ENCODE measurements at places on chromosomes 4 and X.

- no peak for DNase-seq
Measured at GRCh38 chrX:4358577-4358976, 645.1 kb upstream of the PRKX start.

DNA sequence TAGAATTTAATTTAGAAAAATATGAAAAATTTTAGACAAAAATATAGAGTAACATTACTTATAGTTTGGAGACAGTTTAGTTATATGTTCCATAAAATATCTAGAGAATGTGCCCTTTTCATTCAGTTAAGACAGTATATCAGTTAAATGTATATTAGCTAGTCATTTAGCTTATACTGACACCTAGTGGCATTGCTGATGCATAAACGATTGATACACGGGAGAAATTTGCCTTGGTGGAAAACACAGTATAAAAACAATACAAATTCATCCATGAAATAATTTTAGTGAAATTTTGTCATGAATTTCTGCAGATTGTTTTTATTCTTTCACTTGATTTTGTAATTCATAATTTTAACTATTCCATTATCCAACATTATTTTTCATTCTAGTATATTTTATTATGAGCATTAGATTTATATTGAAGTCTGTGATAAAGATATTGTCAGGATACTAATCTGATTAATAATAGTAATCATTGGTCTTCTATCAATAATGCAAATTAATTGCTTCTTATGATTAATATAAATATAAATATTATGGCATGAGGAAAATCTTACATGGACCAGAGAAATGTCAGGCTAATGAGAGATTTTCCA is 219.0 kb downstream of the TLL1 start:
- no peak for DNase-seq

DNA sequence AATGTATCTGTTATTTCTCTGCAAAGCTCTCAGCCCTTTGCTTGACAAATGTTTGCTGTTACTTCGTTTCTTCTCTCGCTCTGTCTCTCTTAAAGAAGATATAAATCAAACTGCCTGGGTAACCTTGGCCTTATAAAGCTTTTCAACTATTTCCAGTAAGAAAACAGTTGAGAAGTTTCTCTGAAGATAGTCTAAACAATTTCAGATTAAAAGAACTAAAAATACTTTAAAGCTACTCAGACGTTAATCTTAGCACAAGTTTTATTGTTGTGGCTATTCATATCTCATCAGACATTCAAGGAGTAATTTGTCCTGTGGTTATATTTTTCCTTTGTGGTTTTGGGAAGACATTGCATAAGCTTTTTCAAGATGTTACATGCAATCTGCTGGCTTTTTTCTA is 22.6 kb downstream of the HOPX start:
- DNase-seq = no peak

- DNase-seq = no peak
Measured at GRCh38 chr4:81445196-81445595, 26.5 kb downstream of the RASGEF1B start.

- DNase-seq = no peak
Measured at GRCh38 chr4:80713409-80713808, 317.1 kb upstream of the BMP3 start.

GRCh38 chr4:44256414-44256813 is 192.2 kb downstream of the KCTD8 start:
- DNase-seq = no peak

- no peak for DNase-seq
Measured at GRCh38 chrX:151458824-151459223, 61.8 kb downstream of the VMA21 start.

DNA sequence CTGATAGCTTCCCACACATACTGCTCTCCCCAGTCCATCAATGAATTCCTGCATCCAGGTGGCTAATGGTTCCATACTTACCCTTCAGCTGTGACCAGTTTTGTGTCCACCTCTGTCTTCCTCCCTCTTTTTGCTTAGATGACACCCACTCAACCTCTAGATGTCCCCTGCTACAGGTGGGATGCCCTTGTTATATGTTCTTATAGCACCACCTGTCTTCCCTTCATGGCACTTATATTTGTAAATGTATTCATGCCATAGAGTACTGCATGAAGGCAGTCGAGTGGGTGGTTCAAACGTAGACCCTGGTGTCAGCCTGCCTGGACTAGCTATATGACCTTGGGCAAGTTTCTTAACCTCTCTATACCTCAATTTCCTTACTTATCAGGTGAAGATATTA is 6.5 kb upstream of the USP46 start:
- no peak for DNase-seq

GRCh38 chr4:155724731-155725130 is 34.1 kb upstream of the GUCY1B1 start:
- DNase-seq = no peak

GRCh38 chrX:119676949-119677653 is 15.9 kb downstream of the SEPTIN6 start:
- DNase-seq = no peak

DNA sequence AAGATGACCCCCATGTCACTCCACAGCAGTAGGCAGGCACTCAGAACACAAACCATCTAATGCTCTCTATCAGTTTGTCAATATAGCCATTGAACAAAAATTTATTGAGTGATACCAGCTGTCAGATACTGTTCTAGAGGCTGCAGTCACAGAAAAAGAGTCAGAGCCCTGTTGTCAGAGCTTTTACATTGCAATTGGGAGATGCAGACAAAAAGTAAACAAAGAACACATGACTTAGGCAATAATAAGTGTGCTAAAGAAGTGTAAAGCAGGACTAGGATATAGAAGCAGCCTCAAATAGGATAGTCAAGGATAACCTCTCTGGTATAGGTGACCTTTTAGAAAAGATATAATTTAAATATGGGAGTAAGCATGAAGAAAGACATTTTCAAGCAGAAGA is 8.9 kb downstream of the HTN1 start:
- DNase-seq = no peak

- no peak for DNase-seq
Measured at GRCh38 chr4:184268584-184269160, 51.0 kb upstream of the ENPP6 start.

- DNase-seq = no peak
Measured at GRCh38 chr4:145709843-145710242, 29.9 kb downstream of the C4orf51 start.

- no peak for DNase-seq
Measured at GRCh38 chr4:156718226-156718625, 253.4 kb downstream of the PDGFC start.

GRCh38 chr4:14299166-14299565 is 671.6 kb upstream of the BOD1L1 start:
- no peak for DNase-seq

- no peak for DNase-seq
Measured at GRCh38 chrX:27997622-27998021, 16.4 kb upstream of the DCAF8L1 start.

GRCh38 chr4:52883707-52884669 is 21.9 kb downstream of the RASL11B start:
- DNase-seq = no peak

DNA sequence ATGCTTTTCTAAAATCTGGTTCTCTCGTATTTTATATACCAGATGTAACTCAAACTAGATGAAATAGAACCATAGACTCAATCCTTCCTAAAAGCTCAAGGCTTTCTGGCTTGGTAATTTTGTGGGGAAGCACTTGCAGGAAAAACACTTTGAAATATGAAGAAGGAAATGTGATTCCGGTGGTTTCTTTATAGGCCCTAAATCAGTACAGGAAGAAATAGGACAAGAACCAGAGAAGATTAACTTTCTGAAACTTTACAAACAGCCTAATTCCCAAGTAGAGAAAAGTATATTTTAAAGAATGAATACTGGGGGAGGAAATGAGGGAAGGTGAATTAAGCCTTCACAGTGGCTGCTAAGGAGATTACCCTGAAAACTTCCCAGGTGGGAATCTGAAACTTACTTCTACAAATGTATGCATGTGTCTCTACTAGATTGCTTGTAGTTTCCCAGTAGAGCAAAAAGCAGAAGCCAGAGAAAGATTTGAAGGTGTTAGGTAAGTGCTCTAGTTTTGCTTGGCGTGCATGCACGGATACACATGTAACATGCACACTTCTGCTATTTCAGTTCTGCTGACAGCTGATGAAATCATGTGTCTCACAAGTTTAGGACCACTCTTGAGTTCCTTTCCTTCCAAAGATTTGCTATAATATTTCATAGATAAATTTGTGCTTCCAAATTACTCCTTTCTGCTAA is 92.1 kb downstream of the AFF1 start:
- DNase-seq = no peak

DNA sequence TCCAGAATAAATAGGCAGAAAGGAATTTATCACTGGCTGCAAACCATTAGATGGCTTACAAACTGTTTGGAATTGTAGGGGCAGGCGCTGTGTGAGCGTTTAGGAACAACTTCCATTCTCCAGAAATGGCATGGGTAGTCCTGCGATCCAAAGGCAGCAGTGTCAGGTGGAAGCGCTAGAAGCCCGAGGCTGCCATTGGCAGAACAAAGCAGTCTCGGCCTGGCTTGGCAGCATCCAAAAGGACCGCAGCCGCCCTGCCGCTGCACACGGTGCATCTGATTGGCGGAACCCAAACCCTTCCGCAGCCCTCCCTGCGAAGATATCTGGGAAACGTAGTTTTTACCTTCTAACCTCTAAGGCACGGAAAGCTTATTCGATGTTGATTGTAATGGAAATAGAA is 23.6 kb upstream of the YTHDC1 start:
- peak; percentile 53 for DNase-seq

- DNase-seq = no peak
Measured at GRCh38 chr4:104907074-104907649, 239.5 kb upstream of the TET2 start.

DNA sequence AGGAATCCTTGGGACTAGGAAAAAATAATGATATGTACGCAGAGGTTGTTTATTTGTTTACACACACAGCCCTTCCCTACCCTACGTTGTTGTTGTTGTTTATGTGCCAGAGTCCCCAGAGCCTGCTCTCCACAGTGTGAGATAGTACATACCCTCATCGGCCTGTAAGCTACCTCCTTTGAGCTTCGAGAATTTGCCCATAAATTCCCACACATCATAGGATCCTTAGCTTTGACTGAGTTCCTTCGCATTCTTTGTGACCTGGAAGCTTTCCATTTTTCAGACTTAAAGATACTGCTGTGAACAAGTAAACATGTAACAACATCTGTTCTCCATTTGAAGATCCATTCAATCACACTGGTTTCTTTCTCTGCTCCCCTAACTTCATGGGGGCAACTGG is 114.5 kb downstream of the IRF2 start:
- DNase-seq = no peak

DNA sequence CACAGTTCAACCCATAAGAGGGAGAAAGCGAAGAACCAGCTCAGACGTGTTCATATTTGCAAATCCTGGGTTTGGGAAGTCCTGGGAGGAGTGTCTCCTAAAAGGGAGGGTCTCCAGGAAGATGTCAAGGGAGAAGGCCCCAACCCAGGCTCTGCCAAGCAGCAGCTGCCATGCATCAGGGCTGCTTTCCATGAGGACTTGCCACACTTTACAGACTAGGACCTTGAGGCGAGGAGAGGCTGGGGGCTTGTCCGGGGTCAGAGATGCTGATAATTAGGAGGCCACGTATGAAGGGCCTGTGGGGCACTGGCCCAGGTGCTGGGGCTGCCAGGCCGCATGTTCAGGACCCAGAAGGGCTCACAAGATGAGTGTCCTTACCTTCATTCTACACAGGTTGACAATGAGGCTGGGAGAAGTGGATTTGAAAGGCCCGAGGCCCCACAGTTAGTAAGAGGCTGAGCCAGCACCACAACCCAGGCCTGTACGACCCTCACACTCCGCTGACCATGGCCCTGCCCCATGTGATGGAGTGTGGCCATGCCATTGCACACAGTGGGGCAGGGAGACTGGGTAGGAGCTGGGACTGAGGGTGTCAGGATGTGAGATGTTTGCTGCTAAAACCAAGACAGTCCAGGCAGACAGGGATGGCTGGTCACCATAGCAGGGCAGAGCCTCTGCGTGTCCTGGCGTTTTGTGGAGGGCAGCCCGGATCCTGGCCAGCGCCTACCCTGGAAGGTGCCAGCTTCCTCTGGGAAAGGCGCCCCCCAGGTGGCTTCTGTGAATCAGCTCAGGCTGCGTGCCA is 94.8 kb downstream of the PSAPL1 start:
- DNase-seq = no peak

DNA sequence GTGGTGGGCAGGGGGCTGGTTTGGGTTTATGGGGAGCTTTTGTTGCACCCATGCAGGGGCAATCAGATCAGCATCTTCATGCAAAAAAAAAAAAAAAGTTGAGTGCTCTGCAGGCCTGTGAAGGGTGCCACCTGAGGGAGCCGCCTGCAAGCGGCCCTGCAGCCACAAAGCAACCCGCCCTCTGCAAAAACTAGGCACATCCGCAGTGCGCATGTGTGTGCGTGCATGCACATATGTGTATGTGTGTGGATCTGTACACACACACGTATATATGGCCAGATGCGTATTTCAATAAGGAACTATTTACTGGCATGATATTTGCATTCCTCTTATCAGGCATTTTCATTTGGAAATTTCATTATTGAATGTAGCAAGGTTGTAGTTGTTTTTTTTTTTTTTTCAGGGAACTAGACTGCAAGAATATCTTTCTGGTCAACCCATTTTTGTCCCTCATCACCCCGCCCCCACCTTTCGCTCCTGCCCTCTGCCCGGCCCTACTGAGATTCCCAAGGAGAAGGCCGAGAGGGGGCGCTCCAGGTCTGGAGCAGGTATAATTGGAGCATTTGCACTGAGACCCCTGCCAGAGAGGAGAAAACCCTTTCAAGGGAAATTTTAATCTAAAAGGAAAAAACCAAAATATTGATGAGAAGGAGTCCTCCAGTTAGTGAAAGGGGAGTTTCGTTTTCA is 18.1 kb downstream of the CCNQ start:
- no peak for DNase-seq

GRCh38 chr4:172819353-172819752 is 349.3 kb upstream of the GALNT7 start:
- no peak for DNase-seq

DNA sequence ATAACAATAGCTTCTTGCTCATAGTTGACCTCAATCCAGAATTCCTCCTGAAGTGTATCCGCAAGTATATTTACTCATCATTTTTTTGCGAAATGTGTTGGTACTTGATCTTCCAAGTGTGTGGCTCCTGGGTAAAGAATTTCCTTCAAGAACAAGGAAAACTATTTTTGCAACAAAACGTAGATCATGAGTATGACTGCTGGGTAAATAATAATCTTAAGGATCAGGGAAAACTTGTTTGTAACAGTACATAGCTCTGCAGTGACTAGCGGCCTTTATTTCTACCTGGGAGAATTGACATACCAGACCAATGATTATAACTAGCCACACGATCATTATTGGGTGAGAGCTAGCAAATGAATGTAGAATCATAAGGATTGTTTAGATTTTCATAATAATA is 1311.7 kb downstream of the ARAP2 start:
- no peak for DNase-seq

DNA sequence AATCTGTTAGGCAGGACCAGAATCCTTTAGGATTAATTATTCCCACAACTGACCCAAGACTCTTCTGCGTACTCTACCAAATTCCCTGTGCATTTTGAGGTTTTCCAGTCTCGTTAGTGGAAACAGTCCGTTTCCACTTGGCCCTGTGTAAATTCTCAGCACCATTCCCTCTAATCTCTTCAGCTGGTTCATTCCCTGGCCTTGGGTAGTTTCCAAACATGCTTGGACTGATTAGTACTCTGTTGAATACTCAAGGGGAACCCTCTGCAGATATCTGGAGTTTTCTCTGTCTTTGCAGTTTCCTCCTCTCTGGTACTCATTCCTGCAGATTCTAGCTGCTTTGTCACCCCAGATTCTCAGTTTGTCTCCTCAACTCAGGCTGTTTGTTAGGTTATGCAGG is 80.4 kb downstream of the ZFX start:
- no peak for DNase-seq
